Inflammatory macrophage (primary cell): ENCODE measurements at places on chromosomes 4 and X.
A peak's percentile ranks its signal among the peaks of the same experiment; 100 is the strongest.

- no peak for DNase-seq
Measured at GRCh38 chrX:109812236-109812635, 79.2 kb upstream of the ACSL4 start.

DNA sequence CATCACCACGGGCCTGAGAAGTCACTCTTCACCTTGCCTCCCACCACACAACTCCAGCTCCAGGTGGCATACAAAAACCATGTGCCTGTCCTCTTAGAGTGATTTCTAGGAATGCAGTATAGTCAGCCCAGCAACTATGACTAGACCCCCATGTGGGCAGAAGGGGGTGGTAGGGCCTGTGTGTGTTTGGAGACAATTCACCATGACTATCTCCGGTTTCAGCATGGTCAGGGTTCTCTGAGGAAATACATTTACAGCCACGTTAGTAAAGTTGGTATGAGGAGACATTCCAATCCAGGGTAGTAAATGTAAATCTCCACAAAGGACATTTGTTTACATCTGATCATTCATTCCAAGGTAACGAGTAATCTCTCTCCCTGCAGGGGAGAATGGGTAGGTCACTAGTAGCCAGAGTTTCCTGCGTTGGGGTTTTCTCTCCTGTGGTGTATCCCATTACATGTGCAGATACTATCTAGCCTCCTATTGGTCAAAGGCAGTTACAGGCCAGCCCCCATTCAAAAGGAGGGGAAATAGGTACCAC, 4.2 kb upstream of the MTMR1 start:
- no peak for DNase-seq

- DNase-seq = no peak
Measured at GRCh38 chr4:141258558-141258957, 37.9 kb downstream of the ZNF330 start.

GRCh38 chr4:152352215-152352614, 183.7 kb downstream of the FBXW7 start:
- DNase-seq = no peak

- no peak for DNase-seq
Measured at GRCh38 chrX:50893466-50893865, 17.1 kb upstream of the BMP15 start.

DNA sequence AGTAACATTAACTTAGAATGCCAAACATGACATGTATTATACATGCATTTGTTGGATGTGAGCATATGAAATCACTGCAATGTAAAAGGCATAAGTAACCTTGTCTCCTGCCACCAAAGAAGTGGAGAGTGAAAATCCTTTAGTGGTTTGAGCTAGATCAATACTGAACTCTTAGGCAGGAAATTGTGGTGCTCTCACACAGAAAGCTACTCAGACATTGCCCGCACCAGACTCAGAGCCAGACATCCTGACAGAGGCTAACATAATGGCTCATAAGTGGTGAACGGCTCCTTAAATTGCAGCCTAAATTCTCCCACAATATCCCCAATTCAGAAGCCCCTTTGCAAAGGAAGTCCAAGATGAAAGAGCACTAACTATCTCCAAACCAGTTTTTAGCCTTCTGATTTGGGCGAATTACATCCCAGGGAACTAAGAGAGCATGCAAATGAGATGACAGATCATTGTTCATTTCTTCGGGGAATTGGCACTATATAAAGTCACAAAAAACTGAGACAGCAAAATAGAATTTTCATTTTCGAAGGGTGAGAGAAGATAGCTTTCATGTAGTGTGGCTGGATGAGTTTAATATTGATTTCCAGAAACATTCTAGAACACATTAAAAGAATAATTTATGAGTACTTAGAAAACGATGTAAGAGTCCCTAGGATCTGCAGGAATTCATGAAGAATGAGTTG, 233.6 kb upstream of the RPS6KA3 start:
- DNase-seq = no peak

GRCh38 chr4:139115226-139115625, 61.8 kb downstream of the ELF2 start:
- no peak for DNase-seq

DNA sequence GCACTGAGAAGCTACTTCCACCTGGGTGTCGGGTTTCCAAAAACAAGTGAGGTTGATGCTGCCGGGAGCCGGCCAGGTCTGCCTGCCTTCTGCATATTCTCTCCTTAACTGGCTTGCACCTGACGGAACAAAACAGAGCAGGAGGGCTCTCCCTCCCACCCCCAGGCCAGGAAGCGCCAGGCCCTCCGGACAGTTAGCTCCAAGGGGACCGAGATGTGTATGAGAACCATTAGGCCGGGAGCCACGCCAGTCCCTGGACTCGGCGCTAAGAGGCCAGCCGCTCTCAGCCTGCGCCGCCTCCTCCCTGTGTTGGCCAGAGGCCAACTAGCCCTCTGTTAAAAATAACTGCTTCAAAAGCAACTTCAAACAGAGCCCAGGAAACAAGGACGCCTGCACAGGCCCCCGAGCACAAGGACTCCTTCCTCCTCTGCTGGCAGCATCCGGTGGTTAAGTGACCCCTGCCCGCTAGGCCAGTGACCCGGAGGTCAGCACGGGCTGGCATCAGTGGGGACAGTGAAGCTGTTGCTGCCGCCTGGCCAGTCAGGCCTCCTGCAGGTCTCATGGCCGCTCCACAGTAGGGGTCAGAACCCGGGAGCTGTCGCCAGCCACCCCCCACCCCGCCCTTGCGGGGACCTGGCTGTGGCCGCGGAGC, 107.9 kb downstream of the ABLIM2 start:
- DNase-seq = no peak

DNA sequence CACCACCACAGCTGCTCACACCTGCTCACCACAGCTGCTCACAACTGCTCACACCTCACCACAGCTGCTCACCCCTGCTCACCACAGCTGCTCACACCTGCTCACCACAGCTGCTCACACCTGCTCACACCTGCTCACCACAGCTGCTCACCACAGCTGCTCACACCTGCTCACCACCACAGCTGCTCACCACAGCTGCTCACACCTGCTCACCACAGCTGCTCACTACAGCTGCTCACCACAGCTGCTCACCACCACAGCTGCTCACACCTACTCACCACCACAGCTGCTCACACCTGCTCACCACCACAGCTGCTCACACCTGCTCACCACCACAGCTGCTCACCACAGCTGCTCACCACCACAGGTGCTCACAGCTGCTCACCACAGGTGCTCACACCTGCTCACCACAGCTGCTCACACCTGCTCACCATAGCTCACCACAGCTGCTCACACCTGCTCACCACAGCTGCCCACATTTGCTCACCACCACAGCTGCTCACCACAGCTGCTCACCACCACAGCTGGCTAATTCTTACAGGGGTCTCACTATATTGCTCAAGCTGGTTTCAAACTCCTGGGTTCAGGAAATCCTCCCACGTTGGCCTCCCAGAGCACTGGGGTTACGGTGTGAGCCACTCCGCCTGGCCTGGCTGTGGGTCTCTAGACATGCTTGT, 30.4 kb upstream of the CPLX1 start:
- DNase-seq = no peak

DNA sequence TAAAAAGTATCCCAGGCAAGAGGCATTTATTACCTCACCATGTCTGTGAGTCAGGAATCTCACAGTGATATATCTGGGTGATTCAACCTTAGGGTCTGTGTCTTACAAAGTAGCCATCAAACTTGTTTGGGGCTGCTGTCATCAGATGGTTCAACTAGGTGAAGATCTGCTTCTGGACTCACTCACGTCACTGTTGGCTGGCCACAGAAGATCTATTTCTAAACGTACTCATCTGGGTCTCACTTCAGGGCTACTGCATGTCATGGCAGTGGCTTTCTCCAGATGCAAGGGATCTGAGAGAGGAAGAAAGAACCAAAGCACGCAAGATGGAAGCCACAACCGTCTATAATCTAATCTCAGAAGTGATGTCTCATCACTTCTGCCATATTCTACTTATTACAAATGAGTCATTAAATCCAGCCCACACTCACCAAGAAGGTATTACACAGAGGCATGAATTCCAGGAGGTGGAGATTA, 267.8 kb upstream of the ANKRD50 start:
- DNase-seq = no peak

DNA sequence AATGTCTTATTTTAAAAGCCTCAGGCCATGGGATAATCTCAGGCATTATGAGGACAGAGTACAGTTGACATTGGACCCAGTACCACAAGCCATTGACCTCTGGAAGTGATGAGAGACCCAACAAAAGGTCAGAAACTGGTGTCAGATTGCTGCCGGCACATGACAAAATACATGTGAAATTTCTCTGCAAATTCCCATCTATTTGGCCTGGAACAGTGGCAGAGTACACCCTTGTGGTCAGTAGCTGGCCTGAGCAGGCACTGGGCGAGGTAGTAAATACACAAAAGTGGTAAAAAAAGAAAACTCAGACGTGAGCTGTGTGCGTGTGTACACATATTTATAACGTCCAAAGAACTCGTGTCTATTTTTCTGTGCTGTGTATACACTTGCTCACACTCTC, 155.5 kb downstream of the DHX15 start:
- no peak for DNase-seq

DNA sequence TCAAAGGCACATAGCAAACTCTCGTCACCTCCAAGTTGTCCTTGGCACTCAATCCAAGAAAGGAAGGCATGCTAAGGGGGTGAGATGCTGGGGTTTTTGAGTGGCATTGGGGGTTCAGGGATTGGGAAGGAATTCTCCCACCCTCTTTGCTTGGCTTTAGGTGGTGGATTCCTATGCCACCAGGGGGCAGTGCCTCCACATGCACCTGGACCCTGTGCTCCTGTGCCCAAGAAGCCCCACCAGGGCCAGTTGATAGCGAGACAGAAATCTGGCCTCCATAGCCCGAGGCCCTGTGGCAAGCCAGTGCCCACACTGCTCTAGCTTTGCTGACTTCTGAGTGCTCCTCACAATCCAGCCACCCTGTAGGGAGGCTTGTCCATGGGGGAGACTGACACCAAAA, 2.0 kb upstream of the FATE1 start:
- DNase-seq = peak; percentile 6

- DNase-seq = peak; percentile 69
Measured at GRCh38 chr4:87973283-87974169, 2.0 kb upstream of the SPP1 start.

GRCh38 chrX:136141569-136141968, 5.8 kb upstream of the FHL1 start:
- DNase-seq = no peak

- DNase-seq = no peak
Measured at GRCh38 chr4:140684314-140684713, 71.9 kb downstream of the TBC1D9 start.

GRCh38 chrX:154004315-154004714, 15.4 kb downstream of the IRAK1 start:
- no peak for DNase-seq

- peak; percentile 3 for DNase-seq
Measured at GRCh38 chrX:75603833-75604232, 81.0 kb upstream of the ZDHHC15 start.

GRCh38 chr4:5403746-5404497, 304.4 kb downstream of the EVC2 start:
- DNase-seq = no peak

- no peak for DNase-seq
Measured at GRCh38 chr4:42513748-42514492, 116.6 kb downstream of the SHISA3 start.

DNA sequence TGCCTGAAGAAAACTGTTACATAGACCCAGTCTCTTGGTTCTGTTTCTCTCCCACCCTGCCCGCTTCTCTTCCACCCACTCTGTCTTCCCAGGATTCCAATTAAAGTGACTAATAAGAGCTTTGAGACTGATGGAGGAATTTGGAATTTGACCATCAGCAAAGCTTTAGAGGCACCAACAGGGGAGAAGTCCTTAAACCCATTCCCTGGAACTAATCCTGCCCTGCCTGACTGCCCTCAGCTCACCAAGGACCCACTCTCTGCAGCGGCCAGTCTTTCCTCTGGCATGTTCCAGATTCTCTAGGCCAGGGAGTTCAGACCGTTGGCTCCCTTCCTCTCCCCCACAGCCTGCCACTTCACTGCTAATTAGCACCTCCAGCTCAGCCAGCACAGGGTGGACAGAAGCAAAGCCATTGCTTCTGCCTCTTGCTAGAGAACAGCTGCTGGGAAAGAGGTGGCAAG, 23.9 kb downstream of the SCD5 start:
- no peak for DNase-seq

DNA sequence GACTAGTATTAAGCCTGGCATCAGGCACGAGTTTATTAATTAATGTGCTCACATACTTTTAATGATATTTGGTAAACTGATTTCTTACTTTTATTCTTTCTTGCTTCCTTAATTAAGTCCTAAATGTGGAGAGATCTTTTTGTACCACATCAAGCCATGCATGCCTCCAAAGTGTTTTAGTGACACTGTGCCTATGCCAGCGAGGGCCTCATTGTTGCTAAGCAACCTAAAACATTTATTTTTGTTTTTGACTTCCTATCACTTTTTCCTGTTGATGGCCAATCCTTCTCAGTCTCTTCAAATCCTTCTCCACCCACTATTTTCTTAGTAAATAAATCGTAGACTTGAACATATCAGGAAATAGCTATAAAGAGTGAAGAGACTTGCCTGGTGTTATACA, 5.5 kb upstream of the NSUN7 start:
- no peak for DNase-seq

DNA sequence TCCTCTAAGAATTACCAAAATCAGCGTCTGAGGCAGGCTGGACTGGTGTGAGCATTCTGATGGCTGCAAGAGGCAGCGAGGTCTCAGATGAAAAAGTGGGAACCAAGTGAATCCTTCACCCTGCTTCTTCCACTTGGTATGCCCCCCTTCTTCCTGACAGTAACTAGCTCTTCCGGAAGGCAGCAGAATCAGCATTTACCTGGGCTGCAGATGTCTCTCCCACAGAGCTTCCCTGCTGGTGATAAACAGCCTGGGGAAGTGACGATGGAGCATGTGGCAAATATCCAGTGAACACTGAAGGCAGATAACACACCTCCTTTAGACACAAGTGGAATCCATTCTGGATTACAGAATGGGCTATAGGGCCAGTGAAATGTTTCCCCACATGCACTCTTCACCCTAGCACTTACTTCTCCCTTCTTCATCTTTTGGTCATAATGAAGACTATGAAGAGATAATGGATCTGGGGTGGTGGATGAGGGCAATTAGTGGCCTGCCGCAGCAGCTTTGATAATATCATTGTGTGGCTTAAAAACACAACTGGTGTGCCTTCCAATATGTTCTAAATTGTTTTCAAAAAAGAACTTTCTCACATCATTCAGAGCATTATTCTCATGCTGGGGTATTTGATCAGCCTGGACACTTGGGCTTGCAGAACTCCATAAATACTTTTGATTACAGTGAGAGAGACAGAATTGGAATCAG, 60.8 kb upstream of the TBC1D9 start:
- DNase-seq = no peak

GRCh38 chrX:79412166-79412565, 45.0 kb upstream of the ITM2A start:
- no peak for DNase-seq

- DNase-seq = no peak
Measured at GRCh38 chr4:110616238-110617074, 6.4 kb downstream of the PITX2 start.

GRCh38 chr4:19514276-19515070, 737.2 kb upstream of the SLIT2 start:
- no peak for DNase-seq

- DNase-seq = no peak
Measured at GRCh38 chr4:54363037-54363436, 133.9 kb downstream of the PDGFRA start.
